ENCODE measurements at places on chromosomes 4 and X.

DNA sequence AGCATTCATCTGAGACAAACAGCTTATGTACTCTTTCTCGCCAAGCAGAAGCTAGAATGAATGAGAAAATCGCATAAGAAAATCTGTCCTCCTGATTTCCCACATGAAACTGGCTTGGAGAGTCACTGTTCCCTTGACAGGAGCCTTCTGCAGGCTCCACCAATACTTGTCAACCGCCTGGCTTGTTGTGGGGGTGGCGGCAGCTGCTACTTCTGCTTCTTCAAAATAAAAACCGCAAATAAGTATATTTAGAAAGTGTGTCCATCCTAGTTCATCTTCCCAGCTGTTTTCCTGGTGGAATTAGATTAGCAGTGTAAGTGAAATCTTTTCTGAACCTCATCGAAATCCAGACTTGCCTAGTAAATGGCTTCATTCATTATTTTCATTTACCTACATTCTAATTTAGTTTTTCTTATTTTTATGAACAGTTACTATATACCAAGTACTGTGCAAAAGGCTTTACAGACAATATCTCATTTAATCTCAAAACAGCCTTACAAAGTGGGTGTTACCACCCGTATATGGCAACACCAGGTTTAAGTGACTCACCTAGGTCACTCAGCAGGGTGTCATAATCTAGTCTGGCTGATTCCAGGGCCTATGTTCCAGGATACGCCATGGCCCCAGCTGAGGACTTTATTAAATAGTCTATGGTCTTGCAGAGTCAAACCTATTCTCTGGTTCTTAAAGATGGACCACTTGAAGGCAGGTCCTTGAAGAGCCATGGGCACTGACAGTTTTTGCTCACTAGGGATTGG is 104.6 kb upstream of the IGFBP7 start:
- no peak for DNase-seq

DNA sequence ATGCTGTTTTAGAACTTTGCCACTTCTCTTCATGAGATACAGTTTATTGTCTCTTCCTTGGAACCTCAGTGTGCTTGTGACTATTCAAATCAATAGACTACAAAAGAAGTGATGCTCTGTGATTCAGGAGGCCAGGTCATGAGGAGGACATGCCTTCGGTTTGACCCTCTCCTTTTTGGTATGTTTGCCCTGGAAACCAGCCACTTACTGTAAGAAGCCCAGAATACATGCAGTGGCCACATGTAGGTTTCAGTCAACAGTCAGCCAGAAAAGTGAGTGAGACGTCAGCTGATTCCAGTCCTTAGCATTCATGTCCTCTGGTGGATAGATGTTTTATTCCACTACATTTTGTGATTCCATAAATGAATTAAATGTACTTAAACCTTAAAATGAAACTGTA is 328.7 kb downstream of the PCDH18 start:
- DNase-seq = no peak

GRCh38 chrX:18893536-18893935 is 90.4 kb downstream of the PHKA2 start:
- DNase-seq = no peak

DNA sequence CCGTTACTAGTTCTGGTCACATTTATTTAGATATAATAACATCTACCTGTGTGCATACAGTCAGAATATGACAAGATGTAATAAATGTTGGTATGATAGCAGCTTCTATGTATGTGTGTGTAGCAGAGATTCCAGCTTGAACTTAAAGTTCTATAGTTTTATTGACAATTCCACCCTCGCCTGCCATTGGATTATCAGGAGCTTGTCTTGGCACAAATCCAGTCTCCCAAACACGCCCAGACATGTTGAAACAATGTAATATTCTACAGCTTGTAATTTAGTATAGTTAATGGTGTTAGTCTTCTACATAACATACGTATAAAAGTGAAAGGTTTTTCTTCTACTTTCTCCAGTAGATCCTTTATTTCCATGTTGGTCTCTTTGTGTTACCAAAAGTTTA is 44.4 kb downstream of the BBS12 start:
- no peak for DNase-seq

- DNase-seq = peak; percentile 13
Measured at GRCh38 chr4:136900696-136901095, 631.6 kb downstream of the PCDH18 start.

All from Daoy (cell line).